ENCODE measurements at places on chromosomes 12 and 14.

DNA sequence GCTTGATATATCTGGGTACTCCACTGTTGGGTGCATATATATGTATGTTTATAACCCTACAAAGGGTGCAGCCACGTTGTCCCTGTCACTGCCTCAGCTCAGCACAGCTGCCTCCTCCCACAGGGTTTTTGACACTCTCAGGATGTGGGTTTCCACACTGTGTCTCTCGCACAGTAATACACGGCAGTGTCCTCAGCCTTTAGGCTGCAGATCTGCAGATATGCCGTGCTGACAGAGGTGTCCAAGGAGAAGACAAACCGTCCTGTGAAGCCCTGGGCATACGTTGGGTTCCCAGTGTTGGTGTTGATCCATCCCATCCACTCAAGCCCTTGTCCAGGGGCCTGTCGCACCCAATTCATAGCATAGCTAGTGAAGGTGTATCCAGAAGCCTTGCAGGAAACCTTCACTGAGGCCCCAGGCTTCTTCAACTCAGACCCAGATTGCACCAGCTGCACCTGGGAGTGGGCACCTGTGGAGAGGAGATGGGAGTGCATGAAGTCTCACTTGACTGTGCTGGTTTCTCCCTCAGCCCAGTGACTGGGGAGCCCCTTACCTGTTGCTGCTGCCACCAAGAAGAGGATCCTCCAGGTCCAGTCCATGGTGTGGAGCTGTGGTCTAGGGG, 498.7 kb downstream of the TMEM121 start:
- DNase-seq, result peak; percentile 82

- no peak for DNase-seq
These were observed 177.9 kb downstream of the TSPAN9 start for GRCh38 chr12:3255057-3255456.

GRCh38 chr12:79934281-79935020, 446 bp downstream of the PPP1R12A start:
- DNase-seq, result peak; percentile 17

DNA sequence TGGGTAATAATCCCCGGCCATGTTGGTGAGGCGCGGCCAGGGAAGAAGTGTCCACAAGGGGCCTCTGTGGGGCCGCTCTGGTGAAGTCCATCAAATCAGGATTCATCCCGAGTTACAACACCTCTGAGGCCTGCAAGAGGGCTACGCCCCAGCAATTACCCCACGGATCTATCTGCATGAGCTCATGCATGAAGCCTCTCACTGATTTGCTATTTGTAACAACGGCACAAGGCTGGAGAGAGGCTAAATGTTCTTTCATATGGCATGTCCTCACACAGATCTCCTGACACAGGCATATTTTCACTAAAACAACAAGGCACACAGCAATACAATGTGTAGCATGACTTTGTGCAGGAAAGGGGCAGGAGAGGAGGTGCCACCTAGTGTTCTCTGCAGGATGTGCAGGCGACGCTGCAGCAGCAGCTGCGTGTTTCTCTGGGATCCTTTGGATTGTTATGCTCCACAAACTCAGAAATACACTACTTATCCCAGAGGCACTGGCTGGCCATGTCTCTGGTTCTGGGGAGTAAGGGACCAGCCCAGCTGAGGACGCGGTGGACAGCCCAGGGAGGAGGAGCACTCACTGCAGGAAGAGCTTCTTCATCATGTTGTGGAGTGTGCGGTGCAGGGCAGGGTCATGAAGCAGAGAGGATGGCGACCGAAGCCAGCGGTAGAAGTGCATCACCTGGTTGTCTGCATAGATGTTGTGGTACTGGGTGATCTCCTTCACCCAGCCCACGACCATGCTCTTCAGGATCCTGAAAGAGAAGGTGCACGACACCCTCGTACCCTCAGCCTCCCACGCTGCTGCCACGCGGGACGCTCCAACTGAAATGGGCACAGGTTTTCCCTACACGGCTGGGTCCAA, 20.2 kb downstream of the P2RX2 start:
- no peak for DNase-seq

- DNase-seq, result no peak
These were observed 42.8 kb downstream of the PRMT8 start for GRCh38 chr12:3533703-3534386.

GRCh38 chr12:119758722-119759121, 90.8 kb downstream of the PRKAB1 start:
- no peak for DNase-seq

DNA sequence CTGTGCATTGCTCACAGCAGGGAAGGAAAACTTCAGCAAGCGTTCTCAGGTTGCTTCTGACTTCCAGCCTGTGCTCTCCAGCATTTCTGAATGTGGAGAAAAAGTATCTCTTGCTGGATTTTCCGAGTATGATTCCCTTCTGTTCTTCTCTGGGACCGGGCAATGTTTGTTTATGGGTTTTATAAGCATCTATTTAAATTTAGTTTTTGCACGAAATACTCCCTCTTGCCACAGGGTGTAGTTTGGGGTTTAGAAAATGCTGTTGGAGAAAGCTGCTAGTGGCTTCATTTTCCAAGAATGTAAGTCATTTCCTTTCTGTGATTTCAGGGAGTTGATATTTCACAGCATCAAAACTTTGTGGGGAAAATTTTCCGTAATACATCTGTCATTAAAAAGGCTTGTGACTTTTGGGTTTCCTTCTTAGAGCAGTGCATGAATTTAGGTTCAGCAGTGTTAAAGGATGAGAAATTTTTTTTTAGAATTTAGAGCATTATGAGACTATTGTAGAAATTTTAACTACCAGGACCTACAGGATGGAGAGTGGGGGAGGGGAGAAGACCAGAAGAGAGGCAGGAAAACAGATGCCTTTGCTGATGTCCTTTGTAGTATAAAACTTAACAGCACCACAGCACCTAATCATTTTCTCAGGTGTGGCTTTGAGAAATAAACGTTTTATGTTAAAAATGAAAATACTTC, 1.5 kb downstream of the FRMD6 start:
- peak; percentile 69 for DNase-seq

- peak; percentile 30 for DNase-seq
These were observed 62.6 kb downstream of the DCAF5 start for GRCh38 chr14:69090187-69090789.

DNA sequence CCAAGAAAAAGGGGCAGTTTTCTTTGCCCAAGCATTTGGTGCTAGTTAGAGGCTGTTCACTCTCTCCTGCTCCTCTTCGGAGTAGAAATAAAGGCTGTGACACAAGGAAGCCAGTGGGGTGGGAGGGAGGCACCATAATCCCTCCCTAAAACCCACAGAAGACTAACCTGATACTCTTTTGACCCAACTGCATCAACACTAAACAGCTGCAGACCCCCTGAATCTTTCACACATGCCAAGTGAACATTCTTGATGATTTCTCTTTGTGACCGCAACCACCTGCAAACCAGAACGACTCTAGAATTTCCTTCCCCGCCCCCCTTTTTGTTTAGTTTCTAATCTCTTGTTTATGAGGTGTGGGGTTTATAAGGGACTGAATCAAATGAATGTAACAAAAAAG, 175.8 kb upstream of the BCL2L14 start:
- DNase-seq, result peak; percentile 100

DNA sequence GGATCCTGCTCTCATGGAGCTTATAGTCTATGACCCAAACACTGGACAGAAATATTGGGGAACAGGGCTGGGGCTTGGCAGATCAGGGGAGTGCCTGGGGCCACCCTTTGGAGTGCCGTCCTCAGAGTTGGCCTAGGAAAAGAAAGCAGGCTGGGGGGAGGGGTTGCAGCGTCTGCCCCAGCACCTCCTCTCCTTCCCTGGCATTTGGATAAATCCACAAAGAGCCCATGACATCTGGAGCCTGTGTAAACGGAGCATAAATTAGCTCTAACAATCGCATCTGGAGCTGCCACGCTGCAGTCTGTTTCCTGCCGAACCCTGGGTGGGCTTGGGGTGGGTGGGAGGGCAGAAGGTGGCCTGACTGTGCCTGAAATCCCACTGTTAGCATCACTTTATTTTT, 63.8 kb downstream of the MVK start:
- no peak for DNase-seq

DNA sequence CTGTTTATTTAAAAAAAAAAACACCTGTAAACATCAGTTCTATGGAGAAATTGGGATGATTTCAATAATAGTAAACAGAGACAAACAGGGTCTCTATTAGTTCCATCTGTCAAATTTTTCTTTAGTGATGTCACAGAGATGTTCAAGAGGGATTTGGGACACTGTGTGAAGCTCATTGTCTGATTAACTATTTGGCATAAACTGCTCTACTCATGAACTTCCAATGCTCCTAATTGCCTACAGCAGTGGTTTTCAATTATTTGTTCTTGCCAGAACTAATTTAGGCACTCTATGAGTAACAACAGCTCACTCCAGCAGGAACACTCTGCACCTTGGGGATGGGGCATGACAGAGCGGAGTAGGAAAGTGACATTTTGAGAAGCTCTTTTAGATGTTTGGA, 250.1 kb upstream of the PRKD1 start:
- no peak for DNase-seq

GRCh38 chr12:14723763-14724162, 27.4 kb upstream of the GUCY2C start:
- peak; percentile 47 for DNase-seq

DNA sequence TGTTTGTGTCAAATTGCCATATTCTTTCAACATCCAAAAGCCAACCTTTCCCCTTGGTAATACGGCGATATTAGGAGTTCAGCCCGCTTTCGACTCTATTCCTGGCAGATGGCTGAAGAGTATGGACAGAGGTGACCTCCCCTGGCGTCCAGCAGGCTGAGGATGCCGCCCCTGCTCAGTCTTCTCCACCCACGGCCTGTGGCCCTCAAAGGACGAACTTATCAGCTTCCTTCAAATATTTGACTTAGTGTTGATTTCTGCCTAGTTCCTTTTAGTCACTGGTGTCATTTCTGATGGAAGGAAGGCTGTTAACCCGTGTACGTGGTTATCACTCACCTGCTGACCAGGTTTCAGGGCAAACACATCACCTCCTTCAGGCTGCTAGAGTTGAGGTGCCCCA, 65.0 kb downstream of the TESC start:
- no peak for DNase-seq

- DNase-seq, result no peak
These were observed 98.4 kb downstream of the EFCAB11 start for GRCh38 chr14:89855961-89856656.

DNA sequence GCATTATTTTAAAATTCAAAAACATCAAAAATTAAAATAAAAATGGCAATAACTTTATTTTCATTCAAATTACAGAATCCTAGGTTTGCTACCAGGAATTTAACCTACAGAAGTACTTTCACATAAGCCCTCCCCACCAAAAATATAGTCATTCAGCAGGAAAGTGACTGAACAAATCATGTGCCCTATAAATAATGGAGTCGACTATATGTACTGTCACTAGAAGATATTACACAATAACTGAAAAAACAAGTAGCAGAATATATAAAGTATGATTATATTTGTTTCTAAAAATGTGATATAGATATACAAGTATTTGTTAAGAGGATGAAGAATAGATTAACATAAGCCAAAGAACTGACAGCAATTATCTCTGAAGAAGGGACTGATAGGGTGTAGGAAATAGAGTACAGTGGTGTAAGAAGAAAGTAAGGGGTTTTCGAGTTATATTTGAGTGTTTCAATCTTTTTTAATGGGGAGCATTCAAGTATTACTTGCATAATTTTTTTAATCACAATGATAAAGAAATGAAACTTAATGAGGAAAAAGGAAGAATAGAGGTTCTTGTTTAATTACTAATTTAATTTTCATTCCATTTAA, 7.9 kb downstream of the C2CD5 start:
- DNase-seq, result no peak

DNA sequence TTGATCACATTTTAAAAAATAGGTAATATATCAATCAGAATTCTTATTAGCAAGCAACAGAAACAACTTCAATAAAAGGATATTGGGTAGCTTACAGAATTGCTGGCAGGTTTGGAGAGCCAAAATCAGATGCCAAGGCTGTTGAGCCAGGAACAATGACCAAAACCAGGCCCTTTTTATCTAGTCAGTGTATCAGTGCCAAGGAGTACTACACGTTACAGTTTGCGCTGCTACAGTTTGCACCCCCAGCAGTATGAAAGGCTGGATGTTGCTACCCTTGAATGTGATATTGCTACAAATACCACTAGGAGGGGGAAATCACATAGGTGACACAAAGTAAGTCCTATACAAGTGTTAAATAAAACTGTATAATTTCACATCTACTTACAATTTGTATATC, 19.3 kb downstream of the CGRRF1 start:
- DNase-seq, result no peak

GRCh38 chr12:71693126-71693525, 7.2 kb downstream of the TMEM19 start:
- no peak for DNase-seq
